ENCODE measurements at places on chromosomes 3 and 15.
A peak's percentile ranks its signal among the peaks of the same experiment; 100 is the strongest.

DNA sequence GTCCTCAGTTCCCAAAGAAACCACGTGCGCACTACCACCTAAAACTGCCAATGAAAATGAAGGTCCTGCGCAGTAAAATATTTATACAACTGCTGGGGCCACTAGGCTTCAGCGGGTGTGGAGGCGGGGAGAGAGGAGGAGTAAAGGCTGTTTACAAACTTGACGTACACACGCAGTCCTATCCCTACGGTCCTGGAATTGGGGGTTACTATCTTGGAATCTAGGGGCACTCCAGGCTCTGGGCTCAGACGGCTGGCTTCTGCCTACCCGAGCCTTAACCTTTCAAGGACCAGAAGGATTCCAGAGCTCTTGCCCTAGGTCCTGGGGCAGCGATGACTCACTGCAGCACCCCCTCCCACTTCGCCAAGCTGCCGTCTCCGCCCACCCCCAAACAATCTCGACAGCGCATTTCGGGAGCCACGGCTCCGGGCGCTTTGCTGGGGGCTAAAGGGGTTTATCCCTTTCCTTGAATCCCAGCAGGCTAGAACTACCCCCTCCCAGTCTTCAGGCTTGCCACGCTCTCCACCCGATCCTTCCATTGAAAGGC is 3.0 kb downstream of the ADAMTS9 start:
- no peak for DNase-seq

GRCh38 chr3:16849795-16850194 is 35.0 kb upstream of the PLCL2 start:
- no peak for DNase-seq

GRCh38 chr3:88013592-88013991 is 45.2 kb downstream of the CGGBP1 start:
- DNase-seq, result no peak

- DNase-seq, result no peak
These were observed 55.3 kb upstream of the VGLL4 start for GRCh38 chr3:11699083-11699427.

- DNase-seq, result no peak
These were observed 92.8 kb downstream of the TBL1XR1 start for GRCh38 chr3:177104299-177104992.

DNA sequence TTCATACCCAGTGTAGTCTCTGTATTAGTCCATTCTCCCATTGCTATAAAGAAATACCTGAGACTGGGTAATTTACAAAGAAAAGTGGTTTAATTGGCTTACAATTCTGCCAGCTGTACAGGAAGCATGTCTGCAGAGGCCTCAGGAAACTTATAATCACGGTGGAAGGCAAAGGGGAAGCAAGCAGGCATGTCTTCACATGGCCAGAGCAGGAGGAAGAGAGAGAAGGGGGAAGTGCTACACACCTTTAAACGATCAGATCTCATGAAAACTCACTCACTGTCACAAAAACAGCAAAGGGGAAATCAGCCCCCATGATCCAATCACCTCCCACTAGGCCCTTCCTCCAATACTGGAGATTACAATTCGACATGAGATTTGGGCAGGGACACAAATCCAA is 6.3 kb upstream of the PARP14 start:
- DNase-seq, result no peak

DNA sequence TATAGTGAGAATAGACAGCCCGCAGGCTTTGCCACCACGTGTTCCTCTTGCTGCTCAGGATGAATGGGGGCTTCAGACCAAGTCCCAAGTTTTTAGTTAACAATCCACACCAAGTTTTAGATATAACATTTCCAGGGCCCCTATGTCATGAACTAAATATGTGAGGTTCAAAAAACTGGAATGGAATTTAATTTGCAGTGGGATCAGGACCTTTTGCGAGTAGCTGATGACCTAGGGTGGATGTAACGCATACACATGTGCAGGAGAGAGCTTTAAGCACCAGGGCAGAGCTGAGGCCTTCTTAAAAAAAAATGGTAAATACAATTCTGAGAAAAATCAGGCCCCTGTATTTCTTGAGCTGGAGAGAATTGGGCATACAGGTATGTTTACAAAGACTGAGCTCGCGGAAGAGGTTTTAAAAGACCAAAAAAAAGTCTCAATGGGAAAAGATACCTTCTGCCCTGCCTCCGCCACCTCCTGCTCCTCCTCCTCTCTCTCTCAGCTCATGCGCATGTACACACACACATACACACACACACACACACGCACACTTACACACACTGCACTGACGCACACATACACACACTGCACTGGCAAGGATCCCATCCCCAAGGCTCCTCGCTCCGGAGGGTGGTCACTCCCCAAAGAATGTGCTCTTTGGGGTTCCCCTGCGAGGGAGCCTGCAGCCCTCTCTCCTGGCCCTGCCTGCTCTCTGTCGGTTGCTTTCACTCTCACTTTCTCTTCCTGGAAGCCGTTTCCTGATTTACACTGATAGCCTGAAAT is 48.2 kb upstream of the IGF1R start:
- peak; percentile 70 for DNase-seq

DNA sequence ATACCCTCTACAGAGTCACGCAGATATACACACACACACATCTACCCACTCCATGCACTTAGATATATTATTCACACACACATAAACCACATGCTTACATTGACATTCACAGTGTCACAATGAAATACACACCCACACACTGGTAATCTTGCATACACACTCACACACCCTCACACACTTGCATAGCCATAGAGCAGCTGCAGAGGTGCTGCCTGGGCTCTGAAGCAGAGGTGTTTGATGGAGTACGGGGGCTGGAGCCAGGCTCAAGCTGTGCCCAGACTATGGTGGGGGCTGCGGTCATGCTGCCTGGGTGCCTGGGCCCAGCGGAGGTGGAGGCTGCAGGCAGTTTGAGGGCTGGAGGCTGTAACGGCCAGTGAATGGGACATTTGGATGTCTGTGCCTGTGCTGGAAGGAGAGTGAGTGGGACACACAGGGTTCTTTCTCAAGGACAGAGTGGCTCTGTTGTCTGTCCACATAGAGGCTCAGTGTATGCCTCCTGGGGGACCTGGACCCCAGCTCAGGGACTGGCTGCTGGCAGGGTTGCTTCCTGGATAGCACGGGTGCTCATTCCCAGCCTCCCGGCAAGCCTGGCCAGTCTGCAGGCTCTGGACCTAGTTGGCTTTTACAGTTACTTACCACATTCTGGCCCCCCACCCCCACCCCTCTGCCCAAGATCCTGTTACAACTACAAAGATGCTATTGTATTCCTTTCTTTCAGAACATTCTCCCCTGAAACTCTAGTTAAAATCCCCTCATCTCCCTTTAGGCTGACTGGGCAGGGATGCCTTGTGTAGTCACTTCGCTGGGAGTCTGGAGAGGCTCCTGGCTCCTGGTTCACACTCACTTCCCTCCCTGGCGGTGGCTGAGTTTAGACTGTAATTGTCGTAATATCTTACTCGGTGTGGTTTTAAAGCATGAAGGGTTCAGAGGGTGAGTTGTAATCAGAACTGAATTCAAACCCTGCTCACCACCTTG is 12.5 kb downstream of the GASK1A start:
- DNase-seq, result no peak

- DNase-seq, result no peak
These were observed 189.7 kb upstream of the ZBTB20 start for GRCh38 chr3:115336836-115337235.

- DNase-seq, result peak; percentile 47
These were observed 701 bp downstream of the SGO1 start for GRCh38 chr3:20185331-20185678.

DNA sequence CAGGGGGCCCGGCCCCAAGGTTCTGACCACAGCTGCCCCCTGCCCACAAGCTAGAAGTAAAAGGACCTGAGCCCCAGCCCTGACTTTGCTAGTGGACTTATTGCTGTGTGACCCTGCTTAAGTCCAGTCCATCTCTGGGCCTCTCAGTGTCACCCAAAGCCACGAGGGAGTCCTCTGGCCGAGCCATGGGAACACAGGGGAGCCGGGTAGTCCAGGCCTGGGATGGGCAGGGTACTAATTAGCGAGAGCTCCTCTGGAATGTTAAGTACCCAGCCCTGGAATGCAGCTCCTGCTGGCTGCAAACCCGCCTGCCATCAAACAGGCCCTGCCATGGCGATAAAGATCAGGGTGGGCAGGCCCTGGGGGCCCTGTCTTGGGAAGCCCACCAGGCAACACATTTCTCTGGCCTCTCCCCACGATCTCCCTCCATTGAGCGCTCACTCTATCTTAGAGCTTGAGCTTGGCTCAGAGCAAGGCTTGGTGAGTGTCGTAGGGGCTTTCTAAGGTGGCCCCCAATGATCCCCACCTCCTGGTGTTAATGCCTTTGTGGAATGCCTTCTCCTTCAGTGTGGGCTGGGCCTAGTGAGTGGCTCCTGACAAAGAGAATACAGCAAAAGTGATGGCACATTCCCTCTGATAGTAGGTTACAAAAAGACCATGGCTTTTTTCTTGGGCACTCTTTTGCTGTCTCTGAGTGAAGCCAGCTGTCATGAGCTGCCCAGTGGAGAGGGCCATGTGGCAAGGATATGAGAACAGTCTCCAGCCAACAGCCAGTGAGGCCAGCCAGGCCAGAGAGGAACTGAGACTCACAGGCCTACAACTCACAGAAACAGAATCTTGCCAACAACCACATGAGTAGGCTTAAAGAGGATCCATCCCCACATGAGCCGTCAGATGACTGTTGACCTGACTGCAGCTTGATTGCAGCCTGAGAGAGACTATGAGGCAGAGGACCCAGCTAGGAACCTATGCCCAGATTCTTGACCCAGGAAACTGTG is 133.1 kb downstream of the SMAD6 start:
- no peak for DNase-seq

- no peak for DNase-seq
These were observed 12.4 kb downstream of the AMIGO3 start for GRCh38 chr3:49707113-49707480.

DNA sequence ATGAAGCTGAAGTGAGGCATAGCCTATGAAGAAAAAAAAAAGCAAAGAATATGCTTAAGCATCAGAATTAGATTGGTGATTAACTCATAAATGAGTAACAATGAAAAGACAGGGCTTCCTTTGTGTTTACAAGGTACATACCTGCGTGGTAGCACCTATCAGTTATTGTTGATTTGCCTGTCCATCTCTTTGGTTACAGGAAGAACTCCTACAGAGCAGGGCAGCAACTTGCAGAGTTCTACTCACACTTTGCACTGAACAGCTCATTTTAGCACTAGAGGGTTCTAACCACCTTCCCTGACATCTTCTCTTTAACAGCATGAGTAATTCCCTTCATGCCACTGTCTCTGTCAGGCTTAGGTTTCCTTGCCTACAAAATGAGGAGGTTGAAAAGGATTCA is 166.0 kb downstream of the DPH6 start:
- no peak for DNase-seq

DNA sequence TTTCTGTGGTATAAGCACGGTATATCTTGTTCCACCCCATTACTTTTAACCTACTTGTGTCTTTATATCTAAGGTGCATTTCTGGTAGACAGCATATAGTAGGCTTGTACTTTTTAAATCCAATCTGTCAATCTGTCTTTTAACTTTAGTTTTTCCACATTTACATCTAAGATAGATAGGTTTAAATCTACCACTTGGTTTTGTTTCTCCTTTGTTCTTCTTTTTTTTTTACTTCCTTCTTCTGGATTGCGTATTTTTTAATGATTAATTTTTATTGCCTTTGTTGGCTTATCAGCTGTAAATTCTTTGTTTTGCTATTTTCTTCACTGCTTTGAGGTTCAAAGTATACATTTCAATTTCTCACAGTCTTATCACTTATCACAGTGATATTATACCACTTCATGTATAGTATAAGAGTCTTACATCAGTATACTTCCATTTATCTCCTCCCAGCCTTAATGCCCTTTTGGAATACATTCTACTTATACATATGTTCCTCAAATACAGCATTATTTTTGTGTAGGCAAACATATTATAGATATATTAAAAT is 31.0 kb downstream of the IQCB1 start:
- no peak for DNase-seq

DNA sequence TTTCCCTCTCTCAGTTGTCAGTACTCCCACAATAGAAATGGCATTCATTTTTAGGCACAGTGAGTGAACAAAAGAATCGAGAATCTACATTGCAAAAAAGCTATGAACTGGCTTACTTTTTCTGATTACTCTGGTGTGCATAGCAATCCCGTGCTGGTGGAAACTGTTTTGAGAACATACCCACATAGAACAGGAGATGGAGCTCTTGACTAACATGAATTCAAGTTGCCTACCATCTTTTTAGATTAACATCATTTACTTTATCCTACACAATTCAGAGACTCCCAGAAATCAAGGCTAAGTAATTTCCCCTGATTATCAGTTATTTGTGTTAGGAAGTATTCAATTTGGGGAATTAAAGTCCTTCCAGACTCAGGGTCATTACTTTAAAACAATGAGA is 326.6 kb downstream of the ARPP21 start:
- DNase-seq, result no peak

- DNase-seq, result no peak
These were observed 58.9 kb downstream of the SFMBT1 start for GRCh38 chr3:52986938-52987337.

DNA sequence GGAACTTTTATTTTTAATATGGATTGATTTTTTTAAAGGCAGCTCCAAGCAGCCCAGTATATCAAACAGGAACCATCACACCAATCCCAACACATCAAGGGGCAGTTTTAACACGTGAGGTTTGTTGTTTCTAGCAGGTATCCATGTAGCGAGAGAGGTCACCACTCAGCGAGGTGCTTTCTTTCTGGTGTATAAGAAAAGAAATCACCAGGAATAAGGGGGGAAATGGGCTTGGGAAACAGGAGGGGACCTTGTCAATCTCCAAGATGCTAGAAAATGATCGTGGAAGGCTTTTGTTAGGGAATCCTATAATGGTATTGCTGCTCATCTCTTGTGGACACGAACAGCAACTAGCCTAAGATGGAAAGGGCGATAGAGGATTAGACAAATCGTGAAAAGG is 402.9 kb upstream of the ATP11B start:
- DNase-seq, result no peak

DNA sequence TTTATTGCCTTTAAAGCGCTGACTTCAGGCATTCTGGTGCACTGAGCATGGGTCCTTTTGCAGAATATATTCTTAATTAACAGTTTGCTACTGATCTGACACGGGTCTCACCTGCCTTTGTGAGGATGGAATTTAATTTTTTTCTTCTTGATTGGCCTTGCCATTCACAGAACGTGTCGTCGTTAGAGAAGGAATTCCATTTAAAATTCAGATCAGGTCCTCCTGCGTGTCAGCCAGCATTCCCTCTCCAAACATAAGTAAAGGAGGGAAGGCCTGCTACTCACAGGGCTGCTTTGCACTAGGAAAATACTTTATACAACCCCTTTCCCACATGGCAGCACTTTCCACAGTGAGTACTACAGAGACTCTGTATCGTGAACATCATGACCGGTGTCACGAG is 492.7 kb downstream of the NTRK3 start:
- DNase-seq, result no peak

- DNase-seq, result no peak
These were observed 52.8 kb downstream of the IL12A start for GRCh38 chr3:160041465-160041864.

GRCh38 chr15:88738796-88739195 is 64.4 kb upstream of the ACAN start:
- DNase-seq, result no peak

GRCh38 chr15:98387866-98388265 is 260.5 kb upstream of the IGF1R start:
- DNase-seq, result no peak
